NCI-H1436 treated with DMSO at 0.1 percent for 48 hours (cell line): ENCODE measurements at places on chromosomes 3 and 15.

DNA sequence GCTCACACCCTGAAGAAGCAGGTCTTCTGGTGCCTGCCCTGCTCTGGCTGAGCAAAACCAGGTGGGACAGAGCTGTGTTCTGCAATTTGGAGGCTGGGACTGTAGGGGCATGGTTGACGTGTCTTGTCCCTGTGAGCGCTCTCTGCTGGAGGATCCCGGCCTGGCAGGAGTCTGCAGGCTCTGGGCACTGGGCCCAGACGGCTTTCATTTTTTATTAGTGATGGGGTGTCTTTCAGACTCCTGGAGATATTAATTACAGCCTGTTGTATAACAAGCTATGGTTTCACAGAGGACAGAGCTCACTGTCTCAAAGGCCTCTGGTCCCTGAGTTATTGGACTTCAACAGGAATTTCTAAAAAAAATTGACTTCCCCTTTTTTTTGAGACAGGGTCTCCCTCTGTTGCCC lies 29.5 kb upstream of the ZNF710 start:
- no peak for DNase-seq

DNA sequence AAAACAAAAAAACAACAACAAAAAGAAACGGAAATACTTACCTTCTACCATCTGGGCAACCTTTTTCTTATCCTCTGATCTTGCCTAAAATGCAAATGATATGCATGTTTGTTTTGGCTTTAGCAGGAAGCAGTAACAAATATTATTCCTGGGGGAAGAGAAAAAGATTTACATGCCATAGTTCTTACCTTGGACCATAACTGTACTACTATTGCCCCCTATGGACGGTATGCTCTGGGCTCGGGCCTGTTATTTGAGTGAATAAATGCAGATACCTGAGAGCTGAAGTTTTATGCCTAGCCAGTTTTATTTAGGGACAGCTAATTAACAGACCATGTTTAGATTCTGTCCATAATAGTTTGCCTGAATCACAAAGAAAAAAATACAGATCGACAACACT lies 12.6 kb upstream of the STARD5 start:
- DNase-seq = no peak

DNA sequence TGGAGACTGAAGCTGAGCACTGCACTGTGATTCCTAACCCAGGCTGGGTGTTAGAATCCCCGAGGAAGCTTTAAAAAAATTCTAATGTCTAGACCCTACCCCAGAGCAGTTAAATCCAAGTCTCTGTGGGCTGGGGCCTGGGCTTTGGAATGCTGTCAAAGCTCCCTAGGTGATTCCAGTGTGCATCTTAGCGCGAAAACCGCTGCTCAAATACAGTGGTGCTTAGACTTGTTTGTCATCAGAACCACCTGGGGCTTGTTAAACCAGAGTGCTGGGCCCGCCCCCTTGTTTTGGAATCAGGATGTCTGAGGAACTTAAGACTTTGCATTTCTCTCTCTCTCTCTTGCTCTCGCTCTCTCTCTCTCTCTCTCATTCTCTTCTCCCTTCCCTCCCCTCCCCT lies 20.7 kb downstream of the RHCG start:
- DNase-seq = no peak

GRCh38 chr3:27049792-27050191 lies 319.4 kb downstream of the NEK10 start:
- no peak for DNase-seq

DNA sequence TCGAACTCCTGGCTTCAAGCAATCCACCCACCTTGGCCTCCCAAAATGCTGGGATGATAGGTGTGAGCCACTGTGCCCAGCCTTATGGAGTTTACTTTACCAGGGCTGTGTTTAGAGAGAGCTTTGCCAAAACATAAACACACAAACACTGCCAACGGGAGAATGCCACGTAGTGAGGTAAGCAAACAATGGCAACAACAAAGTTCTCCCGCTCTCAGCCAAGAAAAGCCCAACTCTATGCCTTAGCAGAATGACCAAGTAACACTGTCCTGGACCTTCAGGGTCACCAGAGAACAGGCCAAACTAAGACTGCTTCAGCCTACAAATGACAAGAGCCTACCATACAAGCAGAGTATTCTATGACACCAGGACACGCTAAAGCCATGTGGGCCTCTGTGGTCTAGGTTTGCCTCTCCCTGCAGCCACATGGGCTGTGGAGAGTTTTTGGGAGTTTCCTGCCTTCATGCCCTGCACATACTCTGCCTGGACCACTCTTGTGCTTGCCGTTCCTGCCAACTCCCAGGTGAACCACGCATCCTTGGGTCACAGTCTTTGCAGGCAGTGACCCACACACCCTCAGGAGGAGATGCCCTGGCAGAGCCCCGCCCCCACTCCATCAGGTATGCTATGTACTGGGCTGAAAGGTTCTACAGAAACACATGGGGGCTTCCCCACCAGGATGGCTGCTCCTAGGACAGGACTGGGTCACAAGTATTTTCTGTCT lies 21.6 kb upstream of the CNBP start:
- no peak for DNase-seq

- no peak for DNase-seq
Observed at GRCh38 chr3:52484680-52485461, 10.3 kb upstream of the STAB1 start.

DNA sequence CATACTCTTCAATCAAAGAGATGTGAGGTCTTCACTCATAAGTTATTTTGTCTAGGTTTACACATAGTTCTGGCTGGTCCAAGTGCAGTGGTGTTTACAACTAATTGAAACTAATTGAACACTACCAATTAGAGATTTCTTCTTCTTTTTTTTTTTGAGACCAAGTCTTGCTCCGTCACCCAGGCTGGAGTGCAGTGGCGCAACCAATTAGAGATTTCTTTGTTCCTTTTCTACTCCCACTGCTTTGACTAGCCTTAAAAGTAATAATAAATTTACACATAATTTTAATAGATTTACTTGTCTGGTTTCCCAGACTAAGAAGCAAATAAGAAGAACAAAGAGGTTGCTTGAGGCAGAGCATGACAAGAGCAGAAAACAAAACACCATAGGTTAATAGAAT lies 6.7 kb upstream of the DENND6A start:
- no peak for DNase-seq

- DNase-seq = no peak
Observed at GRCh38 chr15:72116731-72117485, 1.0 kb downstream of the MYO9A start.

GRCh38 chr15:25372298-25372697 lies 66.5 kb downstream of the UBE3A start:
- no peak for DNase-seq

- DNase-seq = no peak
Observed at GRCh38 chr15:83947156-83947555, 288.4 kb upstream of the GOLGA6L4 start.

- no peak for DNase-seq
Observed at GRCh38 chr3:37906734-37907282, 45.1 kb downstream of the CTDSPL start.

DNA sequence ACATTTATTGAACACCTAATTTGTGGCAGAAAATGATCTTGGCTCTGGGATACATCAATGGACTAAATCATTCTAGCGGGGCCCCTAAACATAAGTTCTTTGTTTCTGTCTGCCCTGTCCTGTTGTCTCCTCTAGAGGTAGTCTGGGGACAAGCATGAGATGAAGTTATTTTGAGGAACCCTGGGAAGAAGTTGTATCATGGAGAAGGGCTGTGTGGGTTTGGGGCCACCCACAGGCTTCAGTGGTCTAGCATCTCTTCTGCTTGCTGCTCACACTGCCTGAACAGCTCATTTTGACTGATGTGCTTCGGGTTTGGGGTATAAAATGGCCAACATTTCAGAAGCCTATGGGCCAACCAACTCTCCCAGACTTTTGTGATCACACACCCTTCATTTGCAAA lies 50.3 kb upstream of the OSBPL11 start:
- DNase-seq = no peak

DNA sequence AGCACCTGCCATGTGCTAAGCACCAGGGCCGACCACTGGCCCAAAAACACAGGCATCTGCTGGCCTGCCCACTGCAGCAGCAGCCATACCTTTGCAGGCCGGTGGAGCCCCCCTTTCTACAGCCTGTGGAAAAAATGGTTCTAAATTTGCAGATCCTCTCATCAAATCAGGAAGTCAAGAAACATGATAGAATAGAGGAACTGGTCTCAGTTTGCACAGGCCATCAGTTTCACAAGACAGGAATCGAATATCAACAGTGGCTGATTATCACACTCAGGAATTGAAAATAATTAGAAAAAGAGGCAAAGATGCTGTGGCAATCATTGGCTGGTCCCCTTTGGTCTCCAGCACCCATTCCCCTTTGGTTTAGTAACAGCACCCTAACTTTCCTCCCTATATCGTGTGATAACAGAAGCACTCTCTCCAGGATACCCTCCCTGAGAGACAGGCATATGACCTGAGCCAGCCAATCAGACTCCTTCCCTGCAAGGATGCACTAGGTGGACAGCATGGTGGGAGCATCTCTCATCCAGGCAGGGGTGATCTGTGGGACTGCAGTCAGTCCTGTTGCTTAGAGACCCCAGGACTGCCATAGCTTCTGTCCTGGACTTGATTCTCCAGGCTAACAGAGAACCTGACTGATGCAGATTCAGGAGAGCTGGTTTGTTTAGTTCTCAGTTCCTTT lies 3.5 kb upstream of the PAK6 start:
- no peak for DNase-seq

DNA sequence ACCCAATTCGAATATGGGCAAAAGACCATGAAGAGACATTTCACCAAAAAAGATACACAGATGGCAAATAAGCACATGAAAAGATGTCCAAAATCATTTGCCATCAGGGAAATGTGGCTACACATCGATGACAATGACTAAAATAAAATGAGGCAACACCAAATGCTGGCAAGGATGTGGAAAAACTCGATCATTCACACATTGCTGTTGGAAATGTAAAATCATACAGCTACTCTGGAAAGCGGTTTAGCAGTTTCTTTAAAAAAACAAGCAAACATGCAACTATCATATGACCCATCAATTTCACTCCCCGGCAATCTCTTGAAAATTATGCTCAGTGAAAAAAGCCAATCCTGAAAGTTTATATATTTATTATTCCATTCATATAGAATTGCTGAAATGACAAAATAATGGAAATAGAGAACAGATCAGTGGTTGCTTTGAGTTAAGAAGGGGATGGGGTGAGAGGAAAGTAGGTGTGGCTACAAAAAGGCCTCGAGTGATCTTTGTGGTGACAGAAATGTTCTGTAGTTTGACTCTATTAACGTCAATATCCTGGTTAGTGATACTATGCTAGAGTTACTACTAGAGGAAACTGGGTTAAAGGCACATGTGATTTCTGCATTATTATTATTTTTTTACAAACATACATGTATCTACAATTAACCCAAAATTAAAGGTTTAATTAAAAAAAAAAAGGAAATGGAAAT lies 45.0 kb downstream of the DLG1 start:
- no peak for DNase-seq
